Stimulated activated naive CD4-positive, alpha-beta T cell treated with Interleukin-2 at 50 U/mL for 16 hours (primary cell): ENCODE measurements at places on chromosomes 12 and 14.
A peak's percentile ranks its signal among the peaks of the same experiment; 100 is the strongest.

DNA sequence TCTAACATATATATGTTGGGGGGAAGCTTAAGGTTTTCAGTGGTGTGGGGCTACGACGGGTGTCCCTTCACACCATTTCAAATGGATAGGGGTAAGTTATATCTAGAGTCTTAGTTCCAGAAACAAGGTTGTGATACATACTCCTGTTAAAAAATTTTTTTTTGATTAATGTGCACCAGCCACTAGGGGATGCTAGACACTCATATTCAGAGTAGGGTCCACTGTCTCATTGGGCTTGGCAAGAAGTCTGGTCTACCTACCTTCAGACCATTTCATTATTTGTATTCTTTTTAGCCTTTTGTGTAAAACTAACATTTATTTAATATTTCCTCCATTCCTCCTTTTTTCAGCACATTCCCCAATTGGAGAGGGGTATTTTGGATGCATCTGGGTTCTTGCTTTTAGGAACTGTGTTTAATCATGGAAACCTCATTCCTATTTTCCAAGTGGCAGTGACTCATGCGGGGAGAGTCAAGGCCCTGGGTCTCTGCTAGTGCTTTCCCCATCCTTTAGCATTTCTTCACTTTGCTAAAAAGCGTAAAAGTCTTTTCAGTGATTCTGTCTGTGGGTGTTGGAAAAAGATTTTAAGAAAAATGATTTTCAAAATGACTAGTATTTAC is 33.4 kb downstream of the ANO4 start:
- no peak for DNase-seq

DNA sequence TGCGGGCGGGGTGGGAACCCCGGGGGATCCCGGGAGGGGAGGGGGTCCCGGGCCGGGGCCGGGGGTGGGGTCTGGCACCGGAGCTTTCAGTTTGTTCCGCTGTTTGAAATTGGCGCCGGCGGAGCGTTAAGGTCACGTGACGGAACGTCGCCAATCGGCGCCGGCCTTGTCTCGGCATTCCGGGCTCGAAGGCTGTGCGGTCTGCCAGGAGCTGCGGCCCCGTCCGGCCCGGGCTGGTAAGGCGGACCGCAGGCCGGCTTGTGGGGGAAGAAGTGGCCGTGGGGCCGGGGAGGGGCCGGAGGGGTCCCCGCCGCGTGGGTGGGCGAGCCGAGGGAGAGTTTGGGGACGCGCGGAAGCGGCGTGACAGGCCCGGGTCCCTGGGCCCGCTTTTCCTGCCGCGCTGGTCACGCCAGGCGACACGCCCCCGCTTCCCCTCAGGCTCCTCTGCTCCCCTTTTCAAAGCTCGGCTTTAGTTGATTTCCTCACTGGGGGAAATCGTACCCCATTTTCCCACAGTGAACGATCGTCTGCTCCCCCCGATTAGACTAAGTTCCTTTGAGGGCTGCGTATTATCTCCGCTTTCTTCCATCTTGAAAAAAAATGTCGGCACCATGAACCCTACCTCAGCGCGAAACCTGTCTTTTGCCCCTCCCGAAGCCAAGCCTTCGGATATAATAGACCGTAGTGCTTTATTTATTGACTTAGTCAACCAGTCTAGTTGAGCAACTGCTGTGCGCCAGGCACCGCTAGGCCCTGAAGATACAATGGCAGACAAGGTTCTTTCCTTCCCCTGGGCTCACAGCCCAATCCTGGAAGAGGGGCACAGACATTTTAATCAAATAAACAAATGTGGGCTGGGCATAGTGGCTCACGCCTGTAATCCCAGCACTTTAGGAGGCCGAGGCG is at the start of the genes FOXM1 and RHNO1:
FOXM1 (minus strand) TSS at position 128 of the 906 bp plus-strand sequence. CDS start 2,696 bp downstream, outside the sequence.
RHNO1 (plus strand) TSS at position 177 of the 906 bp plus-strand sequence. CDS start 8,144 bp downstream, outside the sequence.
- peak; percentile 79 for DNase-seq

- DNase-seq: no peak
These were observed 19.2 kb downstream of the CEP290 start for GRCh38 chr12:88122666-88123065.

DNA sequence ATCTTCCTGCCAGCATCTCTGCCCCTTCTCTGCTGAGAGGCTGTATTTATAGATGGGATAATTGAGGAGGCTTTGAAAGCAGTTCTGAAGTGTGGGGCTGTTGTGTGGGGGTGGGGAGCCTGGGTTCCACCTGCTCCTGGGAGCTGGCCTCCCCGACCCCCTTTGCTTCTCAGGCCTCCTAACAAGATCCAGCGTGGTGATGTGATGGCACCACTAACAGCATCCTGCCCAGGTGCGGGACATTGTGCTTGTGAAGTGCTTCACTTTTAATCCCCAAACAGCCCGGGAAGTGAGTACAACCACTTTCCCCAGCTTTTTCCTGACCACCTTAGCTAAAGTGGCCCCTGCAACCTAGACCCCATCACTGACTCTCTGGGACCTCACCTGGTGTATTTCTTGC is 95.1 kb upstream of the NRXN3 start:
- no peak for DNase-seq

DNA sequence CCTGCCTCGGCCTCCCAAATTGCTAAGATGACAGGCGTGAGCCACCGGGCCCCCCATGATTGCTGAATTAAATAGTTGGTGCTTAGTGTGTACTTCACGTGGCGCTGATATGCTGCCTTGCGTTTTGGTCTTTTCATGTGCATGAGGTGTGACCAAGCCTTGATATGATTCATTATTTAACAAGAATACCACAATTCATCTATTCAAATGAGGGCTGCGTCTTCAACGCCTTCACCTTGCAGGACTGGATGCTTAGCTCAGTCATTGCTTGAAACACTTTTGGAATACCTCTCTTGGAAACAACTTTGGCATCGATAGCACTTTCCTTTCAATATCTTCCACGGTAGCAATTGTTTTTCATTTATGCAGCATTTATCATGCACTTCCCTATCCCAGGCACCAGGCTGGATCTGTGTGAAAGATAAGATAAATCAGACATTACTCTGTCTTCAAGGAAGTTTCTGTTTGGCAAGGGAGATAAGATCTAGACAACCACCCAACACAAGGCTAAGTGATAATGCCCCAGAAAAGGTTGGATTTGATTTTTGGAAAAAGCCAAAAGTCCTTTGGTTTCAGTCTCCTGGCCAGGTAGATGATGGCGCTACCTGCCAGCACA is 1.3 kb upstream of the TEAD4 start:
- no peak for DNase-seq

DNA sequence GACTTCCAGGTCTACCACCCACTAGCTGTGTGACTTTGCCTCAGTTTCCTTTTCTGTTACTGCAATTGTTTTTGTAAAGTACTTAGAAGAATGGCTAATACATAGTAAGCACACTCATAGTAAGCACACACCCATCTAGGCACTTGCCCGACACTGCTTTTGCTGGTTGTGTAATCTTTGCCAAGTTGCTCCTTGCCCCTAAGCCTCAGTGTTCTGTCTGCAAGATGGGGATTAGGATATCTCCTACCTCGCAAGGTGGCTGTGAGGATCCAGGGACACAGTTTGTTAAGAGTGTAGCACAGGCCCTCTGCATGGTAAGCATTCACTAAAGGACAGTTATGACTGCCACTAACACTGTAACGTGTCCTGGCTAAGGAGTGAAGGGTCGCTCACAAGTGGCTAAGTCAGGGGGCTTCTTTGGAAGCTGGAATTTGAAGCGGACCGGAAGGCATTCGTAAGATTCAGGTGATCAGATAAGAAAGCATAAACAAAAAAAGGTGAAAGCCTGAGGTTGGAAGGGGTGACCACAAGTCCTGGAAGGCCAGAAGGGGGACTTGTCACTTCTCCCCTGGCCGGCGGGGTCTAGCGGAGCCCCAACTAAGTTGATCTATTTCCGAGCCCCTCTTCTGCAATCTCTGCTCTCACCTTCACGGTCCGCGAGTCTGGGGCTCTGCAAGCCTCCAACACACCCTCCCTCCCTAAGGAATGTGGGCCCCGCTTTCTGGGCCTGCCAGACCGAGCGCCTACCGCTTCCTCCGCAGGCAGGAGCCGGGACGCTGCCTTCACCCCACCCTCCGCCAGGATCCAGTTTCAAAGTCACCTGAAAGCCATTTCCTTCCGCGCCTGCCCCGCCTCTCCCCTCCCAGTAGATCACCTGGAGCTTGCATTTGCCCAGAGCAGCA is 1.5 kb upstream of the PLEKHG3 start:
- DNase-seq: no peak

DNA sequence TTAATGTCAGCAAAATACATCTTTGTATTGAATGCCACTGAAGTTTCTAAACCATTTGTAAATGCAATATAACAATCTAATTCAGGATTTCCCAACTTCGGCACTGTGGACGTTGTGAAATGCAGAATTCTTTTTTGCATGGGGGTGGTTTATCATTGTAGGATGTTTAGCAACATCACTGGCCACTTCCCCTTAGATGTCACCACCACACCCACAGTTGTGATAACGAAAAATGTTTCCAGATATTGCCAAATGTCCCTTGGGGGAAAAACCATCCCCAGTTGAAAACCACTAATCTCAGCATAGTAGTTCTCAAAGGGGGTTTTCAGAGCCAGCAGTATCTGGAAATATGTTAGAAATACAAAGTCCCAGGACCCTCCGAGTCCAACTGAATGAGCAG is 203.3 kb downstream of the NAV3 start:
- no peak for DNase-seq
